ENCODE measurements at places on chromosomes 11 and 22. TPM values are rescaled to one million over a fixed set of nuclear protein-coding genes. Genes with fewer than 3 reads are reported as not detected.

ANO1 gene
- total RNA-seq, result 16.4 TPM

OTOG gene
- not detected for total RNA-seq

OR52H1 gene
- total RNA-seq, result not detected

POTEH gene
- not detected for total RNA-seq

INPP5J gene
- total RNA-seq, result 18.3 TPM

SMIM35 gene
- not detected for total RNA-seq

OR2AT4 gene
- total RNA-seq, result not detected

TRPC6 gene
- 0.96 TPM for total RNA-seq

LRP4 gene
- total RNA-seq, result 23.6 TPM

PKNOX2 gene
- total RNA-seq, result 0.52 TPM

DGCR6 gene
- 0.77 TPM for total RNA-seq

PATE2 gene
- total RNA-seq, result not detected

ARCN1 gene
- 151 TPM for total RNA-seq

TH gene
- total RNA-seq, result not detected

XKR3 gene
- total RNA-seq, result not detected

DNA sequence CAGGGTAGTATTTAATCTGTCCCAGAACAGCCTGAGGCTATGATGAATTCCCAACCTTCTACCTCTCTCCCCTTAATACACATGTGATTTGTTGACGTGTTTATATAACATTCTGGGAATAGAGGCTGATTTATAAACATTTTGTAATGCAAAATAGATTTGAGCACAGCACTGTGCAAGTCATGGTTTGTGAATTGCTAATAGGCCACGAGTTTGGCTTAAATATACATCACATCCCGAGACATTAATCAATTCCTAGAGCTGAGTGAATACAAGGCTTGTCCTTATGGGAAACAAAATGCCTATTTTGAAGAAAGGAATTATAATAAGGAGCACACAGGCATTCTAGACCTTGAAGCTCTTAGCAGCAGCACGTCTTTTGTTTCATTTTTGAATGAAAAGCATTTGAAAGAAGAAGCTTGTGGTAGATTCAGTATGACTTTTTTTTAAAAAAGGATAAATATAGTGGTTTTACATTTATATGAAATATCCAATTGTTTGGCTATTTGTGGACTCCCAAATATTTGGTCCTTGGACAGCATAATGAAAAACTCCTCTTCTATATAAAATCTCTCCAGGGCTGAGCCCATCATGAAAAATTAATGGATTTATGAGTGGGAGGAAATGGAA is 116.4 kb downstream of the SLC17A6 start:
- no peak overlapping the region for H3K27ac ChIP-seq
- H3K4me3 ChIP-seq, result no peak overlapping the region
- DNase-seq, result no peak
- H3K27me3 ChIP-seq, result no peaks in the 10 kb centered on the region

GRCh38 chr11:2799881-2800654 is 85.5 kb downstream of the CDKN1C start:
- H3K36me3 ChIP-seq, result no peaks in the 10 kb centered on the region
- H3K27me3 ChIP-seq, result no peaks in the 10 kb centered on the region

- H3K4me3 ChIP-seq, result no peak overlapping the region
- no peaks in the 10 kb centered on the region for H3K4me1 ChIP-seq
- H3K27ac ChIP-seq, result no peak overlapping the region
- H3K36me3 ChIP-seq, result no peaks in the 10 kb centered on the region
- H3K27me3 ChIP-seq, result no peaks in the 10 kb centered on the region
Observed at GRCh38 chr11:12772324-12772723, 98.1 kb downstream of the TEAD1 start.

GRCh38 chr11:100709233-100709957 is 22.3 kb downstream of the ARHGAP42 start:
- H3K36me3 ChIP-seq, result no peaks in the 10 kb centered on the region
- no peak overlapping the region for H3K4me3 ChIP-seq
- no peak for DNase-seq
- no peak overlapping the region for H3K27ac ChIP-seq
- no peaks in the 10 kb centered on the region for H3K4me1 ChIP-seq

DNA sequence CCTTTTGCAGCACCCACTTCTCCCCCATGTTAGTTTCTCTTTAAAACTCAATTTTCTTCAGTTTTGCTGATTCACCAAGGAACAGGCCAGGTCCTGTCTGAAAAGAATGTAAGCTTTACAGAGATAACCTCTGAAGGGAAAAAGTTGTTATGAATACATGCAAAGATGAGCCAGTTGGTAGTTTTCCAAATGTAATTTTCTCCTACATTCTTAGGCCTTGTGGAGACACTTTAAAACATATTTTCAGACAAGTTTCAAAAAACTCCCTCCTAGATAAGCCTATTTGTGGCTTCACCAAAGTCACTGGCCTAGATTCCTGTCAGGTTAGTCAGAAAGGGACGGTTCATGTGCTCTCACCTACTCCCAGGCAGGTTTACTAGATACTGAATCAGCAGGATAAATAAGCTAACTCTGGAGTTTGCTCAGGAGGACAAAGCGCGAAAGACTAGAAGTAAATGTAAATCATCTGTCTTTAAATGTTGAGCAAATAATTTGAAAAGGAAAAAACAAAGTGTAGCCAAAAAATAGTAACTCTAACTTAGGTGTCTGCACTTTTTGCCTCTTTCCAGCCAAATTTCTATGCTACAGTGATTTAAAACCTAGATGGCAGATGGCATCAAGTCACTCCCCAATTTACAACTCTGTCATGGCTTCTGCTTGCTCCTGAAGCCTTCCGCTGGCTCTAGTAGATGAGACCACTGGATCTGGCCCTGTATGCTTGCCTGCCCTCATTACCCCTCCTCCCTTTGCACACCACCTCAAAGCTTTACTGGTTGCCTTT is 4.9 kb upstream of the ATP6V1E1 start:
- no peaks in the 10 kb centered on the region for H3K36me3 ChIP-seq
- no peak overlapping the region for H3K27ac ChIP-seq
- H3K27me3 ChIP-seq, result no peaks in the 10 kb centered on the region

DNA sequence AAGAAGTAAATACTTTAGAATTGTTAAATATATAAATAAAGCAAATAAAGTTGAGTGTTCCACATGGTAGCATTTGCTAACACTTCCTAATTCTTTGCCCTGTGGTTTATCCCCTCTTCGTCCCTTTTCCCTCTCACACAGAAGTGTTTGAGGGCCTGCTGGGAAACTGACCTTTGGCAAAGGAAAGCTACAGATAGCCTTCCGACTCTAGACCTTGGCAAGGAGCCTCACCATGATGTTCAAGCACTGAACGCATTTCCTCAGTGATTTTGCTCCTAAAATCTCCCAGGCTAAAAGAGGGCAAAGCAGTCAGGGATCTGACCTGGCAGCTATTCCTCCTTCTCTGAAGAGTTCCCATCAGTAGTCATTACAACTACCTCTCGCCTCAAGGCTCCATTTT is 52.5 kb upstream of the HORMAD2 start:
- no peak for DNase-seq
- H3K36me3 ChIP-seq, result no peaks in the 10 kb centered on the region
- H3K4me3 ChIP-seq, result no peak overlapping the region
- no peaks in the 10 kb centered on the region for H3K27me3 ChIP-seq
- peak overlapping the region; percentile 63 for H3K27ac ChIP-seq

GRCh38 chr22:41779929-41780505 is 20.5 kb upstream of the CCDC134 start:
- no peak for DNase-seq
- no peaks in the 10 kb centered on the region for H3K27me3 ChIP-seq
- H3K27ac ChIP-seq, result no peak overlapping the region
- no peaks in the 10 kb centered on the region for H3K4me1 ChIP-seq

DNA sequence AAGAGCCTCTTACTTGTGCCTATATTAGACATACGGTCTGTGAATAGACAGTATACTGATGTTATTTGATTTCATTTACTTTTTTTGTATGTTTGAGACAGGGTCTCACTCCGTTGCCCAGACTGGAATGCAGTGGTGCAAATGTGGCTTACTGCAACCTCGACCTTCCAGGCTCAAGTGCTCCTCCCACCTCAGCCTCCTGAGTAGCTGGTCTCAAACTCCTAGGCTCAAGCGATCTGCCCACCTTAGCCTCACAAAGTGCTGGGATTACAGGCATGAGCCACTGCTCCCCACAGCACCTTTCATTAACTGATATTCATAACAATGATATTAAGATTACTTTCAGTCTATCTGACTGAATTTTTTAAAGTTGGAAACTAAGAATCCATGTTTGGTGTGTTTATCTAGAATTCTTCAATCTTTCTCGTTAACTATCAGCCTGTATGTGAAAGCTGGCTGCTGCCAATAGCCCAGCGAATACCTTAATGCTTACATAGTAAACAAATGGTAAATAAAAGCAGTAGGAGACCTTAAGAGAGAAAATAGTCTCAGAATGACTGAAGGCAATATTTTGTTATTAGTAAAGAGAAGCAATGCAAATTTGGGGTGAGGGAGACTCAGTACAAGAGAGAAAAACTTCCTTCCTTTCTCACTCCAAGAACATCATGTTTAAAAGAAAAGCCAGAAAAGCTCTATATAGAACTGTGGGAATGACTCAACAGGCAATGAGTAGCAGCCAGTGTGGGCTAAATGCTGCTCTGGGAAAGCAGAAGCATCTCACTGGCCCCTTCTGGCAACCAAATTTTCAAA is 101.9 kb downstream of the MRTFA start:
- H3K27me3 ChIP-seq, result no peaks in the 10 kb centered on the region
- no peaks in the 10 kb centered on the region for H3K36me3 ChIP-seq

DNA sequence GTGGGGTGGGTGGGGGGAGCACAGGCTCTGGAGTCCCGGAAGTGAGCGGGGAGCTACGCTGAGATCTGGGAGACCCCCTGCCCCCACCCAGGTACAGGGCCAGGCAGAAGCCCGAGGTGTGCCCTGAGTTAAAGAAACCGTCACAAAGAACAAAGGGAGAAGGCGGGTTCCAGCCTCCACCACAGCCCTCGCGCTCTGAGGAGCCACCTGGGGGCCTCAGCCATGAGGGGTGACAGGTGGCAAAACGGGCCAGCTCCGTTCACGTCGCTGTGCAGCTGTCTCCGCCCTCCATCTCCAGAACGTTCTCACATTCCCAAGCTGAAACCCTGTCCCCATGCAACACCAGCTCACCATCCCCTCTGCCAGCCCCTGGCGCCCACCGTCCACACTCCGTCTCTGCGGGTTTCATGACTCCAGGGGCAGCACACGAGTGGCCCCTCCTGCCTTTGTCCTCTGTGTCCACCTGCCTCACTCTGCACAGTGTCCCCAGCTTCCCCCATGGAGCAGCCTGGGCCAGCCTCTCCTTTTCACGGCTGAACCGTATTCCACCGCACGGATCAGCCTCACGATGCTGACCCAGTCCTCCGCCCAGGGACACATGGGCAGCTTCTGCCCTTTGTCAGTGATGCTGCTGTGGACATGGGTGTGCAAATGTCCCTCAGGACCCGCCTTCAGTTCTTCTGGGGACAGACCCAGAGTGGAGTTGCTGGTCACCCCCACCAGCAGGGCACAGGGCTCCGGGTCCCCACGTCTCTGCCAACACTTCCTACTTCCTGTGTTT is 1.7 kb upstream of the MUC5B start:
- H3K4me3 ChIP-seq, result no peak overlapping the region
- H3K27me3 ChIP-seq, result no peaks in the 10 kb centered on the region
- peak; percentile 32 for DNase-seq
- no peaks in the 10 kb centered on the region for H3K36me3 ChIP-seq

DNA sequence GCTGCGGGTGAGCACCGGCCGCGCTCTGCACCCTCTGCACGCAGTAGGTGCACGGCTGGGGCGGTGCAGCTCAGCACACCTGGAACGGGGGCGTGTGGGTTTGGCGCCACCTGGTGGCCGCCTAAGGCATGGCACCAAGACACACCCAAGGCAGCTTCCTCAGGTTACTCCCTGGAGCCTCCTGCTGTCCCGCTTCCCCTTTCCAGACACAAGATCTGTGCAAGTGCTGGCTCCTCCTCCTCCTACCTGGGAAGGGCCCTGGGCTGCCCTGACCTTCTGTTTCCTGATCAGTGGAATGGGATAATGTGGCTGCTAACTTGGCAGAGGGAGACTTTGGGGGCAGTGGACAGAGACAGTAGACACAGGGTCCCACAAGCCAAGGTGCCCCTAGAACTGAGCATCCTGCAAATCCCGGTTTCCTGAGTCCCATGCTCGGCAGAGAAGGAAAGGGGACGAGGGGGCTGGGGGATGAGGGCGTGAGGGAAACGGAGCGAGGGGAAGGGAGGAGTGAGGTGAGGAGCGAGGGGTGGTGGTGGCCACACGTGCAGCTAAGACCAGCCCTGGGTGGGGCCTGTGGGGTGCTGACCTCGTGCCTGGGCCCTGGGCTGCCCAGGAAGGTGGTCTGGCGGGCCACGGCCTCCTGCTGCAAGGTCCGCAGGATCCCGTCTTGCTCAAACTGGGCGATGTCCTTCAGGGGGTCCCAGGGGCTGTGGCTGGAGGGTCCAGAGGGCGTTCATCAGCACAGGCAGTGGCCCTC is 34.8 kb upstream of the CARS1 start:
- DNase-seq, result peak; percentile 86
- no peaks in the 10 kb centered on the region for H3K36me3 ChIP-seq
- no peak overlapping the region for H3K27ac ChIP-seq
- H3K4me3 ChIP-seq, result no peak overlapping the region
- peaks cover 6% of the 10 kb centered on the region for H3K4me1 ChIP-seq

- no peaks in the 10 kb centered on the region for H3K36me3 ChIP-seq
- no peaks in the 10 kb centered on the region for H3K27me3 ChIP-seq
- H3K4me1 ChIP-seq, result no peaks in the 10 kb centered on the region
- no peak for DNase-seq
- no peak overlapping the region for H3K4me3 ChIP-seq
Observed at GRCh38 chr11:45754261-45754709, 50.7 kb upstream of the SLC35C1 start.

GRCh38 chr11:7413961-7414915 is 71.1 kb upstream of the OLFML1 start:
- H3K4me1 ChIP-seq, result no peaks in the 10 kb centered on the region
- no peak overlapping the region for H3K4me3 ChIP-seq
- H3K36me3 ChIP-seq, result no peaks in the 10 kb centered on the region
- no peaks in the 10 kb centered on the region for H3K27me3 ChIP-seq

- H3K27me3 ChIP-seq, result no peaks in the 10 kb centered on the region
- no peak overlapping the region for H3K4me3 ChIP-seq
- no peaks in the 10 kb centered on the region for H3K36me3 ChIP-seq
- no peak overlapping the region for H3K27ac ChIP-seq
- no peaks in the 10 kb centered on the region for H3K4me1 ChIP-seq
Observed at GRCh38 chr11:131687291-131688047, 317.1 kb downstream of the NTM start.

- DNase-seq, result no peak
- H3K27me3 ChIP-seq, result no peaks in the 10 kb centered on the region
- H3K4me1 ChIP-seq, result peaks cover 8% of the 10 kb centered on the region
- H3K27ac ChIP-seq, result no peak overlapping the region
Observed at GRCh38 chr11:86050196-86050709, 18.6 kb downstream of the PICALM start.

DNA sequence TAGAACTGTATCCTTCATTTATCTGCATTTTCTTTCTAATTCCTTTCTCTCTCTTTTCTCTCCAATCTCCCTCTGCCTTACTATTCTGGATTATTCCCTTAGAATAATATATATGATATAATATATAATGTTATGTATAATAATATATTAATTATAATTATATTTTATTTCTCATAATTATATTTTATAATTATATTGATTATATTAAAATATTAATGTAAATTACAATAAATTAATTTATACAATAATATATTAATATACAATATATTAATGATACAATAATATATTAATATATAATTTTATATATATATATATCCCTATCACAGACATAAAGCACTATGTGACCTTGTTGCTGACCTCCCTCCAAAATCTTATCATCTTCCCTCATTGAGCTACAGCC is 661.3 kb upstream of the CHORDC1 start:
- no peaks in the 10 kb centered on the region for H3K36me3 ChIP-seq
- H3K27me3 ChIP-seq, result no peaks in the 10 kb centered on the region
- no peaks in the 10 kb centered on the region for H3K4me1 ChIP-seq
- DNase-seq, result no peak
- no peak overlapping the region for H3K27ac ChIP-seq
- no peak overlapping the region for H3K4me3 ChIP-seq
